Calu3 (cell line): ENCODE measurements at places on chromosomes 6 and 20. TPM values are rescaled to one million over a fixed set of nuclear protein-coding genes. Genes with fewer than 3 reads are reported as not detected.
A peak's percentile ranks its signal among the peaks of the same experiment; 100 is the strongest.

The EGFL8 gene
- total RNA-seq = 18.8 and 20.2 TPM in 2 replicates

The PI3 gene
- 52.0 and 52.1 TPM in 2 replicates for total RNA-seq

DNA sequence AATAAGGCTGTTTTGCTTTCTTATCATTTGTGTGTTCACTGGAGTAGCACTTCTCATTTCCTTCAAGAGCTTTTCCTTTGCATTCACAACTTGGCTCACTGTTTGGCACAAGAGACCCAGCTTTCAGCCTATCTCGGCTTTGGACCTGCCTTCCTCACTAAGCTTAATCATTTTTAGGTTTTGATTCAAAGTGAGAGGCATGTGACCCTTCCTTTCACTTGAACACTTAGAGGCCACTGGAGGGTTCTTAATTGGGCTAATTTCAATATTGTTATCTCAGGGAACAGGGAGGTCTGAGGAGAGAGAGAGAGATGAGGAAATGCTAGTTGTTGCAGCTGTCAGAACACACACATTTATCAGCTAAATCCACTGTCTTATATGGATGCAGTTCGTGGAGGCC lies 82.9 kb upstream of the SCAF8 start:
- no peaks in the 10 kb centered on the region for H3K27me3 ChIP-seq
- no peaks in the 10 kb centered on the region for H3K36me3 ChIP-seq
- H3K27ac ChIP-seq = no peak overlapping the region
- H3K4me3 ChIP-seq = no peak overlapping the region
- peaks cover 12% of the 10 kb centered on the region for H3K4me1 ChIP-seq
- DNase-seq = no peak

The CNBD2 gene
- total RNA-seq = 5.0 and 5.6 TPM in 2 replicates

DNA sequence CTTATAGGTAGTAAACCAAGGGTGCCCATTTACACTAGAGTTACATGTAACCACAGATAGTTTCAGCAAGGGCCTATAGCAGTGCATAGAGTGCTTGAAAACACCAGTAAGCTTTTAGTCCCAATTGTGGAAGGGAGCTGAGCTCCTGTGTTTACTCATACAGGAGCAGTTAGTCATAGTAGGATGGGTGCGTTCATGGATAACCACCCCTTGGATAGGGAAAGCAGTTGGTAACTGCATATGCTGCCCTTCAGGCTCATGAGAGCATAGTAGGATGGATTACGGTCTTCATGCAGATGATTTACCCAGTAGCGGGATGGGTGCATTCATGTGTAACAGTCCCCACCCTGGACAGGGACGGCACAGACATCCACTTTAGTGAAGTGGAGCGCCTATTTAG lies 45.1 kb downstream of the OR2B6 start:
- no peak overlapping the region for H3K27ac ChIP-seq
- H3K27me3 ChIP-seq = no peaks in the 10 kb centered on the region
- no peaks in the 10 kb centered on the region for H3K36me3 ChIP-seq
- DNase-seq = no peak

GRCh38 chr6:53896196-53896595 lies 101.4 kb downstream of the LRRC1 start:
- H3K27ac ChIP-seq = no peak overlapping the region
- H3K4me3 ChIP-seq = no peak overlapping the region
- DNase-seq = no peak
- H3K36me3 ChIP-seq = no peaks in the 10 kb centered on the region

DNA sequence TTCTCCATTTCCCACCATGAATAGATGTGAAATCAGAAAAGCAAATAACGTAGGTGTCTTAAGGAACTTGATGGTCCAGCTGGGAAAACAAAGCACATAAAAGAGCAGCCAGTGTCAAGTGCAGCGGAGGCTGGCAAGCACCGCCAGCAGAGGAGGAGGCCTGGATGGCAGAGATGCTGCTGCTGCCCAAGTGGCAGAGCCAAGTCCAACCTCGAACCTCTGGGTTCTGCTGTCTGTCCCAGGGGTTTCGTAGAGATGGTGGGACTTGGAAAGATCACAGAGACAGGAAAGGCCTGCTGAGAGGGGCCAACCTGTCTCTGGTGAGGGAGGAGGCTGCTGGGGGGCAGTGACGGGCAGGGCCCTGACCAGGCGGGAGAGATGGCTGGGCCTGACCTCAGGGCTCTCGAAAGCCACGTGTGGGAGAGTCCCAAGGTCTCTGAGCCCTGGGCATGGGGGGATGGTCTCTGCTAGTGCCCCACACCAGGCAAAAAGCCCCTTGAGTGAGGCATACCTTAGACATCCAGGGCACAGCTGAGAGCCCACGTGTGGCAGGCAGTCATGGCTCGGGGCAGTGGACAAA lies 77.3 kb downstream of the TCP11 start:
- peak overlapping the region; percentile 24 for H3K27ac ChIP-seq
- H3K36me3 ChIP-seq = peaks cover 9% of the 10 kb centered on the region
- H3K4me3 ChIP-seq = no peak overlapping the region
- H3K4me1 ChIP-seq = no peaks in the 10 kb centered on the region
- no peaks in the 10 kb centered on the region for H3K27me3 ChIP-seq

GRCh38 chr20:53522026-53522425 lies 71.6 kb downstream of the ZNF217 start:
- DNase-seq = no peak
- H3K36me3 ChIP-seq = no peaks in the 10 kb centered on the region
- H3K27ac ChIP-seq = no peak overlapping the region
- H3K4me1 ChIP-seq = peaks cover 8% of the 10 kb centered on the region
- no peak overlapping the region for H3K4me3 ChIP-seq
- peaks cover 29% of the 10 kb centered on the region for H3K27me3 ChIP-seq

- peaks cover 93% of the 10 kb centered on the region for H3K27me3 ChIP-seq
- H3K27ac ChIP-seq = no peak overlapping the region
- no peak for DNase-seq
- no peak overlapping the region for H3K4me3 ChIP-seq
- H3K4me1 ChIP-seq = no peaks in the 10 kb centered on the region
Measured at GRCh38 chr6:33799454-33800113, 4.2 kb downstream of the MLN start.

The MLN gene
- not detected in 2 replicates for total RNA-seq

The NKAIN2 gene
- total RNA-seq = not detected in 2 replicates

The ZNF343 gene
- total RNA-seq = 6.5 and 6.8 TPM in 2 replicates

DNA sequence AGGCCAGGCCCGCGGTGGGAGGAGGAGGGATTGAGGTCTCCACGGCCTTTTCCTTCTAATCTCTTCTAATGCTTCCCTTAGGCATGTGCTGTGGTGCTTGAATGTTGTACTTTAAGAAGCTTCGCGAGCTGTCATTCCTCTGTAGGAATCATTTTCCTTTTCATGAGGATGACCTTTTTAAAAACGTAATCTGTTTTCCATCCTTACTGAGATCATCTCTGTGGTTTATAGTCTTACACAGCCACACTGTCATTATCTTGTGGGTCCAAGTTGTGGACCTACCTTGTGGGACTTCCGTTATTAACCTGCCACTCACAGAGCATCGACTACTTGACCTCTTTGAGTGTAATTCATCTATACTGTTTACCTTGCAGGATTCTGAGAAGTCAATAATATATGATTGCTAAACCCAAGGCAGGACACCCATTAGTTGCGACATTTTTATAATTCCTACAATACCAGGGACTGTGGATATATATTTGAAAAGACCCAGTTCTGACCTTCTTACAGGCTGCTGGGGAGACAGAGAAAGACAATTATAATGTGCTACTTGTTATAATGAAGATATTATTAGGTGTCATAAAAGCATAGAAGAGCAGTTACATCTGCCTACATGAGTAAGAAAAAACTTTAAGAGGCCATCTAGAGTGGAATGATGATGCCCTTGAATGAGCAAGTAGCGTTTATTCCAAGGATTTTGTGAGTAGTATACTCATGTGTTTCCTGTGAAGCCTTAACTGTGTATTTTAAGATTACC lies 842 bp downstream of the SLC25A27 start:
- peak overlapping the region; percentile 100 for H3K4me3 ChIP-seq
- H3K27ac ChIP-seq = peak overlapping the region; percentile 91
- no peaks in the 10 kb centered on the region for H3K27me3 ChIP-seq
- H3K36me3 ChIP-seq = peaks cover 20% of the 10 kb centered on the region
- H3K4me1 ChIP-seq = peaks cover 14% of the 10 kb centered on the region
- DNase-seq = no peak
